NCI-H187 (cell line): ENCODE measurements at places on chromosomes 16 and 17.

GRCh38 chr16:66908116-66908515, 10.6 kb downstream of the CDH16 start:
- no peak for DNase-seq

- DNase-seq: no peak
These were observed 76.7 kb downstream of the PLD6 start for GRCh38 chr17:17129466-17129865.

DNA sequence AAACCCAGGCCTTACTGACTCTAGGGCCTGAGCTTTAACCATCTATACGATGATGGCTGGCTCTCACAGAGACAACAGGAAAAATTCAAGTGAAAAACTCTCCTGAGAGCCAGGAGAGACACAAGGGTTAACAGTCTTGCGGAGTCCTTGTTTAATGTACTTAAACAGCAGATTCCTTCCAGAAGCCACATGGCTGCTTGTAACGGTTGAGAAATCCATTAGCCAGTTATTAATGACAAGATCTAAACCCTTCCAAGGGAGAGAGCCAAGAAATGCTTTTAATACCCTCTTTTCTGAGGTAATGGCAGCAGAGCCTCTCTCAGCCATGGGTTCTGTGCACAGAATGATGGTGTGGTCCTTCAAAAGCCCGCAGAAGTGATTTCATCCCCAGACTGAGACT, 5.2 kb upstream of the ALDOA start:
- no peak for DNase-seq

- peak; percentile 98 for DNase-seq
These were observed 1.4 kb upstream of the BAHCC1 start for GRCh38 chr17:81393684-81394376.

GRCh38 chr17:17132746-17133145, 73.4 kb downstream of the PLD6 start:
- DNase-seq: no peak

- no peak for DNase-seq
These were observed 24.2 kb downstream of the B9D1 start for GRCh38 chr17:19338031-19338990.

DNA sequence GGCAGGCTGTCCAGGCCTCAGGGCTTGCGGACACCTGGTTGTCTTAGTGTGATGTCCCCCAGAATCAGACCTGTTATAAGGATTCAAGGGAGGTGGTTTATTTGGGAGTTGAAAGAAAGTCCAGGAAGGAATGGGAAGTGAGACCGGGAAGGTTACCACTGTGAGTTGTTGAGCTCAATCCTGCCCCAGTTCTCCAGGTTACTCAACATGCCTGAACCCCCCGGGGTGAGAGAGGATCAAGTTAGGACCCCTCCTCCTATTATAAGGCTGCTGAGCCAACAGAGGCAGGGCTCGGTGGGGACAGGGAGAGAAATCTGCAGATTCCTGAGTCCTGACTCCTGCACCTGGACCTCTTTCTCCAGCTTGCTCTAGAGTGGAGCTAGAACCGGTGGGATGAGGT, 86.4 kb downstream of the MRM1 start:
- no peak for DNase-seq

GRCh38 chr16:23611936-23612335, 15.8 kb upstream of the NDUFAB1 start:
- no peak for DNase-seq

DNA sequence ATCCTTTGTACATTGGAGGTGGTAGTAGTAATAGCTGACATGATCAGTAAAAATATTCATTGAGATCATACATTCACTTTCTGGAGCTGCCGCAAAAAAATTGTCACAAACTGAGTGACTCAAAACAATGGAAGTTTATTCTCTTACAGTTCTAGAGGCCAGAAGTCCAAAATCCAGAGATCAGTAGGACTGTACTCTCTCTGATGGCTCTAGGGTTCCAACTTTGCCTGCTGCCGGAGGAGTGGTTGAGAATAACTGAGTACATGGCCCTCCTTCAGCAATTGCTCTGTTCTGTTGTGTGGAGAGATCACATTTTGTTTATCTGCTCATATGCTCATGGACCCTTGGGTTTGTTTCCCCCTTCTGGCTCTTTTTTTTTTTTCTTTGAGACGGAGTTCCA, 23.5 kb downstream of the ABAT start:
- no peak for DNase-seq

- DNase-seq: no peak
These were observed 1.5 kb upstream of the PRM2 start for GRCh38 chr16:11277607-11278337.

- no peak for DNase-seq
These were observed 44.6 kb downstream of the MARVELD3 start for GRCh38 chr16:71670537-71670936.

- no peak for DNase-seq
These were observed 18.3 kb upstream of the TMEM92 start for GRCh38 chr17:50255766-50256635.

DNA sequence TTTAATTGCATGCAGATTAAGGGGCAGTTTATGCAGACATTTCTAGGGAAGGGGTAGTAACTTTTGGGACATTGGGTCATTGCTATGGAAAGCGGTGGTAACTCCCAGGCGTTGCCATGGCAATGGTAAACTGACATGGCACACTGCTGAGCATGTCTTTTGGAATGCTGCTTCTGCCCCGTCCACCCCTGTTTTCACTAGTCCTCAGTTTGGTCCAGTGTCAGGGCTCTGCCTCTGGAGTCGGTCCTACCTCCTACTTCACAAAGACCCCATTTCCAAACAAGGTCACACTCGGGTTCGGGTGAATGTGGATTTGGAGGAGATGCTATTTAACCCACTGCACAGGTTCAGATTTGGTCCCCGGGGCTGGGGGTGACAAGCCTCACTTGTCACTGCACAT, 2.9 kb downstream of the IL34 start:
- DNase-seq: no peak

GRCh38 chr16:11429823-11430222, 84.6 kb downstream of the RMI2 start:
- DNase-seq: no peak

DNA sequence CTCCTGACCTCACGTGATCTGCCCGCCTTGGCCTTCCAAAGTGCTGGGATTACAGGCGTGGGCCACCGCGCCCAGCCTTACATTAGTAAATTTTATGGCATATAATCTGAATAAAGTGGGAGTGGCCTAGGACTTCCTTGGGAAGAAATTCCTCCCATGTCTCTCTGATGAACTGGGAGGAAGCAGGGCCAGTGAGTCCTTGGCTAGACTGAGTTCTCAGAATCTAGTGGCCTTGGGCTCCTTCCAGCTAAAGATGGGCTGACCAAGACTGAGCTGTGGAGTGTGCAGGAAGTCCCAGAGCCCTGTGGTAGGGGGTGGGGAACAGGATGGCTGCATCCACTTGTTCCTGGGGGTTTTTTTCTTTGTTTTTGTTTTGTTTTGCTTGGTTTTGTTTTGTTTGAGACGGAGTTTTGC, 10.0 kb upstream of the NAGLU start:
- no peak for DNase-seq

GRCh38 chr16:49638673-49639610, 217.0 kb downstream of the ZNF423 start:
- no peak for DNase-seq

DNA sequence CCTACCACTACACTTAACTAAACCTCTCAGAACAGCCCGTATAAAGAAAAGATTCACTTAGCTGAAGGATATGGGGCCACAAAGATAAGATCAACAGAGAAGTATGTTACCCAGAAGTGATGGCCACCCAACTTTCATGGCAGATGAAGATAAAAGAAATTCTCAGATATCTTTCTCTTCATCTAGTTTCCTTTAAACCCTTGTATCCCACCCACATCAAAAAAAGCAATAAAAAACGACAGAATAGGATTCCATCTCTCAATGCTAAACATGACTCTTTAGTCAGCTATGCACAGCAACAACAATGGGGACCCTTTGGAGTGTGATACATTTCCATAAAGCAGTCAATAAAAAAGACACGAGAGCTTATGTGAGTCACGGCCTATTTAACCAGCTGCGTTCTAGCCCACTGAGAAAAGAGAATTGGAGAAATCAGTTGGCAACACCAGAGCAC, 86.6 kb downstream of the SNX11 start:
- peak; percentile 83 for DNase-seq

- no peak for DNase-seq
These were observed 190.2 kb upstream of the CDH11 start for GRCh38 chr16:65312071-65312470.

DNA sequence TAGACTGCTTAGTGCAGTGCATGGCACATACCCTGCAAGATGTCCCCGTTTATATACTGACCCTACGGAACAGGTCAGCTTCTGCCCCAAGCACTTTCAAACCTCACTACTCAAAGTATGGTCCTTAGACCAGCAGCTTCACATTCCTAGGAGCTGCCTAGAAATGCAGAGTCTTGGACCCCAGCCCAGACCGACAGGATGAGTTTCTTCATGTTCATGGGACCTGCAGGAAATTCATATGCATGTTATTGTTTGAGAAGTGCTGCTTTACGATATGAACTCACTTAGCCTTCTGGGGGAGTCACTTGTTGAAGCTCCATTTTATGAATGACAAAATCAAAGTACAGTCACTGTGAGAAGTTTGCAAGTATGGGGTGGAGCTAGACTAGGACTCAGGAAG, 82.6 kb downstream of the DYNLRB2 start:
- no peak for DNase-seq

GRCh38 chr16:86089991-86090390, 191.0 kb downstream of the IRF8 start:
- no peak for DNase-seq

GRCh38 chr16:47881574-47881973, 274.2 kb downstream of the ABCC12 start:
- no peak for DNase-seq

DNA sequence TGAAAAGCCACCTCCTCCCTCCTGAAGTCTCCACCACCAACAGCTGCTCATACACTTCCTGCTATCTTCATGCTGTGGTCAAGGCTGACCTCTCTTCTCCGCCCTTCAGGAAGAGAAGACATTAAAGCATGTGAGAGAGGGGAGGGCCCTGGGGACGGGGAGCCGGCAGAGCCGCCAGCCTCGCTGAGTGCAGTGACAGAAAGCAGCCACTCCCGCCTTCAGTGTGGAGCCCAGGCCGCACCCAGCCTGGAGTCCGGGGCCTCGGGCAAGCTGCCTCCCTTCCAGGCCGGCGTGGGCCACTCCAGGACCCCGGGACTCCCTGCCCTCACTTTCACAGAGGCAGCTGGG, 94.7 kb upstream of the TNRC6C start:
- DNase-seq: peak; percentile 29

DNA sequence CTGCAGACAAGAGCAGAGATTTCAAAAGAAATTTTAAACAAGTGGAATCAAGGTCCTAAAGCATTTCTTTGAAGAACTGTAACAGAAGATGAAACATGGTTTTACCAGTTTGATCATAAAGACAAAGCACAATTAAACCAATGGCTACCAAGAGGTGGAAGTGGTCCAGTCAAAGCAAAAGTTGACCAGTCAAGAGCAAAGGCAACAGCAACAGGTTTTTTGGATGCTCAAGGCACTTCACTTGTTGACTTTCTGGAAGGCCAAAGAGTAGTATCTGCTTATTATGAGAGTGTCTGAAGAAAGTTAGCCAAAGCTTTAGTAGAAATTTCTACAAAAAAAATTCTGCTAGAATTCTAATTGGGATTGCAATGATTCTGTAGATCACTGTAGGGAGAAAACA, 5.3 kb downstream of the DDX52 start:
- no peak for DNase-seq

DNA sequence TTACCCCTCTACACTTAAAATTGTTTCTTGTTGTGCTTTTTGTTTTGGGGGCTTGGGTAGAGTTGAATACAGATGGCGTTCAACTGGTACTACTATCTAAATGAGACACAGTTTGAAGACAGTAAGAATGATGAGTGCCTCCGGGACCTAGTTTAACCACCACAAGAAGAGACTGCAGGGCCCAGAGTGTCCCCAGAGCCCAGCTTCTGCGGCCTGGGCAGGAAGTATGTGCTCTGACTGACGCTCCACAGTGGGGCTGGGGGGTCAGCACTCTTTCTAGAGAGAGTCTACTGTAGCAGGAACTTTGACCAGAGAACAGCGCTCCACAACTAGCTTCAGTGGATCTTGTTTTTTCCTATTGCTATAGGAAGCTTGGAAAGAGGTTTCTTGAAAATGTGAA, 174.0 kb downstream of the VPS53 start:
- DNase-seq: no peak

- no peak for DNase-seq
These were observed 442.7 kb upstream of the CDH8 start for GRCh38 chr16:62478903-62479458.

DNA sequence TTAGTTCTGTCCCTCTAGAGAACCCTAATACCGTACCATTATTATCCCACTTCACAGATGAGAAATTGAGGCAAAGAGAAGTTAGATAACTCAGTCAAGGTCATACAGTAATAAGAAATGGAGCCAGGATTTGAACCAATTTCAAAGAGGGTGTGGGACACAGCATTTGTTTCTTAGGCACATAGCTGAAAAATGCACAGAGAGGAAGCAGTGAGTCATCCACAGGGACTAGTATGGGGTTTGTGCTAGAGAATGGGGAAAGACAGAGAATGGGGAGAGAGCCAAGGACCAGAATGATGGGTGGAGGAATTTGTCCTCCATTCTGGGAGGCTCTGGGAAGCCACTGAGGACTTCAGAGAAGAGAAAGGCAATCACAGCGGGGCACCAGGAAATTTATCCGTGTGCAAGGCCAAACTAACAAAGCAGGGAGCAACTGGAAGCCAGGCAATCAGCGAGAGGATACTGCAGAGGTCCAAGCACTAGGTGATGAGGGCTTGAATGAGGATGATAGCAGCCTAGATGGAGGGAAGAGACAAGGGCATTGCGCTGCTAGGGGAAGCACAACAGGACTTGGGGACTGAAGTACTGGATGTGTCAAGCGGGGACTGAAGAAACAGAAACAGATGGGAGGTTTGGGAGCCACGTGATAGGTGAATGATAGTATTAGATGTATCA, 78.1 kb upstream of the ZFHX3 start:
- DNase-seq: no peak

DNA sequence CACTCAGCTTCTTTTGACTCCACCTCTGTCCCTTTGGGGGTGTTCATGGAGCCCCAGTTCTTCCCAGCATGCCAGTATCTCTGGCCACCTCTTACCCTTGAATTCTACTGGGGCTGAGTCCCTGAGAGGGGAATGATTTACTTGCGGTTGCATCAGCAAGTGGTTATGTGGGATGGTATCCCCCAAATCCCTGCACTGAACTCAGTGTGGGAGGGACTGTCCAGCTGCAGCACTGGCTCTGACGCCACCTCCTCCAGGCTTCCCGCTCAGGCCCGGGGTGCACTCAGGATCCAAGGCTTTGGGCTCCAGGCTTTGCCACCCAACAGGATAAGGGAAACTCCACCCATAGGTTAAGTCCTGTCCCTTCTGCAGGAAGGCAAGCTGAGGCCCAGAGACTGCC, 21.1 kb upstream of the BRD7 start:
- no peak for DNase-seq

GRCh38 chr17:66786107-66786506, 48.8 kb upstream of the CACNG5 start:
- DNase-seq: no peak

GRCh38 chr17:1896243-1897104, 66.7 kb downstream of the RPA1 start:
- DNase-seq: no peak

- no peak for DNase-seq
These were observed 418.0 kb upstream of the PSMD7 start for GRCh38 chr16:73878611-73879010.

GRCh38 chr16:54027558-54027957, 259.0 kb downstream of the IRX3 start:
- DNase-seq: no peak
